ENCODE measurements at places on chromosomes 12 and 14.

GRCh38 chr14:49895480-49895879 lies 2.6 kb downstream of the ARF6 start:
- no peak for DNase-seq

- DNase-seq = no peak
These were observed 372.9 kb upstream of the FAR2 start for GRCh38 chr12:28776220-28776619.

GRCh38 chr14:74476607-74477006 lies 16.5 kb downstream of the NPC2 start:
- DNase-seq = no peak

DNA sequence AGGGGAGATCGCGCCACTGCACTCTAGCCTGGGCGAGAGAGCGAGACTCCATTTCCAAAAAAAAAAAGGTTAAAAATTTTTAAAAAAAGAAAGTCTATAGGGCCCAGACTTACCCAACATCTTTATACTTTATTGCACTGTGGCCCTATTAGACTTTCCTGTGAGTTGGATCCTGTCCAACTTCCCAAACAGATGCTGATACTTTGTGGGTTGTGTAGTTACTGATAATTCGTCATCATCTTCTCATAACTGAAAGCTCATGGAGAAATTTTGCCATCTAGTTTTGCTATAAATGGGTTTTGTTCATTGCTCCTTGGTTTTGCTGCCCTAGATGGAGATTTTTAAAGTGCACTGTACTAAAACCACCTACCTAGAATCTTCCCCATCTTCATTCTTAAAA lies 31.1 kb downstream of the APOBEC1 start:
- DNase-seq = no peak
